Central memory CD4-positive, alpha-beta T cell (primary cell): ENCODE measurements at places on chromosomes 1 and 21.

DNA sequence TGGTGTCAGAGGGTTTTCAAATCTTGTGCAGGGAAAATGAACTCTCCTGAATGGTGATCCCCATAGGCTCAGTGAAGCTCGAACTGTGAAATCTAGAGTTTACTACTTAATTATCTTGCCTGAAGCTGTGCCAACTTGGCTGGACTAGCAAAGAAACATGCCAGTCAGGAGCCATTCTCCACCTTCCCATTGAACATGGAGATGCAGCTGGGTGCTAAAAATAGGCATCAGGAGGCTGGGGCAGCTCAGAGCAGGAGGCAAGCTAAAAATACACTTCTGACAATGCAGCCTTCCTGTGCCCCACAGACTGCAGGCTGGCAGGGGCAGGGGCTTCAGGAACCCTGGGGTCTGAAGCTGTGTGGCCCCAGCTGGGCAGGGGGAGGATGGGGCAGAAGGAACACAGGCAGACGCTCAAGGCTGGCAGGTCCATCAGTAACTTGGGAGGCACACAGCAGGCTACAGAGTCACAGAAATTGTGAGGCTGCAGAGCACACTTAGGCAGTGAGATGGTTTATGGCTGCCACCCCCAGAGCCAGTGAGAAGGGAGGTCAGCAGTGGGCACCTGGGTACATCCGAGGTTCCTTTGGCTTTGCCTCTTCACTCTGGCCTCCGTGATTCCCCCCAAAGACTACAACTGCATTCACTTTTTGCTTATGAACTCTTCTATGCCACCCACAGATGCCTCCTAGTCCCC, 155.4 kb upstream of the KCND3 start:
- no peak for DNase-seq

DNA sequence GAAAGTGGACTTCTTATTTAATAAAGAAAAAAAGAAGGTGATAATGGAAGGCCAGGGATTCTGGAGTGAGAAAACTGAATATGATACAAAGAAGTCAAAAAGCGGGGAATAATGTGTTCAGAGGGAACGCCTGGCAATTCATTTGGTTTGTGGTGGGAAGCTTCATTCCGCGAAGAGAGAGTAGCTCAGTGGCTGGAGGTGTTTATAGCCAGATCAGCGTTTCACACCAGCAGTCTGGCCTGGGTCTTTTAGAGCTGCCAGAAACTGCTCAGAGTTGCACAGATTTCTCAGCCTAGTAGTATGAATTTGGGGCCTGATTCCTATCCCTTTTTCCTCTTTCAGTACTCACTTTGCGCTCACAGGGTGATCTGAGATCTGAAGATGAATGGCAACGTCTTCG, 67.8 kb upstream of the IPO9 start:
- no peak for DNase-seq

- no peak for DNase-seq
Measured at GRCh38 chr21:15480160-15480559, 249.6 kb upstream of the USP25 start.

GRCh38 chr1:111334169-111334568, 43.5 kb downstream of the CHIA start:
- peak; percentile 55 for DNase-seq

DNA sequence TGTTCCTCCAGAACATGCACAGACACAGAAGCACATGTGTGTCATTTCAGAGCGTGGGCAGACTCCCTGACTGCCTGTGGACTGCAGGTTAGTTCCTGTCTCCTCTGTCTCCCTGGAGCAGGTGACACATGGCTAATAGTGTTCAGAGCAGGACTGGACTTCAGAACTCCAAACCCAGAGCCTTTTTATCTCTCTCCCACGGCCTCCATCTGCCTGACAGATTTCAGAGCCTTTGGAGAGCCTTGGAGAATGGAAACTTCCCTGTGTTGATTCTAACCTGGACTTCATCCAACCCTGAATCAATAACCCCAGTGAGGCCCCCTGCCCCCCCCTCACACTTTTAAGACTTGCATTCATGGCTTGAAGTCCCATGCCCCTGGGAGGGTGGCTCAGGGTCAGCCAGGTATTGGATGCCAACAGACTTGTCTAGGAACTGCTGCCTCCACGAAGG, 44.4 kb downstream of the C1orf198 start:
- DNase-seq = no peak

DNA sequence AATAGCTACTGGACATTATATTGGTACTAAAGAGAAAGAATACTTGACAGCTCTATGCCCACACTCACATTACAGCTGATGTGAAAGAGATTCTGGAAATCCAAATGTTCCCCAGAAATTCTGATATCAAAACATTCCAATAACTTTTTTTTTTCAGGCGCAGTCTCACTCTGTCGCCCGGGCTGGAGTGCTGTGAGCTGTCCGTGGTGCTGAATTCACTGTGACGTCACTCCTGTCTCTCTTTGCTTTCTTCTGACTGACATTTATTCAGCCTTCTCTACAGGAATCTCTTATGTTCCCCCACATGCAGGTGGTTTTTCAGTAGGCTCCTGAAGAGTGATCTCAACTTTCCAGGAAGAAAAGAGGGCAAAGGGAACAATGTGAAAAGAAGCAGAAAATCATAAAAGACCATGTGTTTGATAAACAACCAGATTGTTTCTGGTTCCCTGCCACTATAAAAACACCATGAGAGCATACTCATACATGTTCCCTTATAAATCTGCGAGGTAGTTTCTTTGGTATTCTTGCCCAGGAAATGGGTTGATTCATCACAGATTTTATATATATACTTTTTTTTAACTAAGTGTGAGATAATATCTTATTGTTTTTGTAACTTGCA, 6.2 kb downstream of the S100A7A start:
- peak; percentile 50 for DNase-seq

GRCh38 chr1:12019858-12020509, 686 bp downstream of the MIIP start:
- no peak for DNase-seq

GRCh38 chr1:62774971-62775595, 8.8 kb upstream of the ATG4C start:
- DNase-seq = no peak

GRCh38 chr21:41258617-41259016, 58.0 kb upstream of the FAM3B start:
- DNase-seq = no peak

- no peak for DNase-seq
Measured at GRCh38 chr1:64743954-64744491, 852 bp upstream of the RAVER2 start.

GRCh38 chr1:41370225-41370624, 9.0 kb downstream of the FOXO6 start:
- no peak for DNase-seq

DNA sequence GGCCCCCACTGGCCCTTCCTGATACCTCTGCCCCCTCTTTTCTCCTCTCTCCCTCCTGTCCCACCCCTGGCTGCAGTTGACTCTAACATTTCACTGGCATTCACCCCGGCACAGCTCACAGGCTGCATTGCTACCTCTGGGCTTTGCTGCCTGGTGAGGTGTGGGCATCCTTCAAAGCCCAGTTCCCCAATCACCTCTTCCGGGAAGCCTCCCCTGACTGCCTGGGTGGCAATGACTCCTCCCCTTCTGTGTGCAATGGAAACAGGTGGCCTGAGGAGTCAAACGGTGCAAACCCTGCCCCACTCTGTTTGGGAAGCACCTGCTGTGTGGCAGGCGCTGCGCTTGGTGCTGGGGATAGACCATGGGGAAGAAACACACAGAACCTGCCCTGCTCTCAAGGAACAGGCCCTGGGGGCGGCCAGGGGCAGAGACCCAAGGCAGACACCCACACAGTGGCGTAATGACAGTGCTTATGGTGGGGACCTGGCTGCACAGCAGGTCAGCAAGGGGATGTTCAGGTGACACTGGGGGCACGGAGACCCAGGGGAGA, 39.3 kb upstream of the POFUT2 start:
- no peak for DNase-seq

- no peak for DNase-seq
Measured at GRCh38 chr1:170732252-170732588, 68.3 kb downstream of the PRRX1 start.

DNA sequence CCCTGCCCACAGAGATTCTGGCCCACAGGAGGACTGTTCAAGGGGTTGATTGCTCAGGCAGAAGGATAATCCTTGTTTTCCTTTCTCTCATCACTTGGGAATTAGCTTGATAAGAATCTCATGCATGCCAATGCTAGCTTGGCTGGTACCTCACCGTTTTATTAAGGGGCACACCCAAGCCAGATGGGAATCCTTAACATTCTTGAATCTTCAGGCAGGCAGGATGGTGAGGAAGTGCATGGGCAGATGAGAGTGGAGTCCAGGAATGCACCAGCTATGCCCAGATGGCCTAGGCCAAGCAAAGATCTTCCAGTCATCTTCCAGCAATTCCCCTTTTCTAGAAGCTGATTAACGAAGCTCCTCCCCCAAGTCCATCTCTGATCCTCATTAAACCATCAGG, 4.1 kb upstream of the LCE7A start:
- DNase-seq = no peak

DNA sequence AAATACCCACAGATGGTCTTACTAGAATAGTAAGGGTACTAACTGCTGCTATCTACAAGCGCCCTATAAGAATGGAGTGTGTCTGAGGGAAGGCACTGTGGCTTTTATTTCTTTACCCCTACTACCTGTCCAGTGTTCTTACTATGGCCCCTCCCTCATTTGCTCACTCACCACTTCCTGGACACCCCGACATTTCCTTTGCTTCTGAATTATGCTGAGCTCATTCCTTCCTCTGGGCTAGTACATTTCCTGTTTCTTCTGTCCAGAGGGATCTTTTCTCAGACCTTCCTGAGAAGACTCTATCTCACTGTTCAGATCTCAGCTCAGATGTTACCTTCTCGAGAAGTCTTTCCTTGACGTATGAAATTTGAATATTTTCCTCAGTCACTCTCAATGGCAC, 192.1 kb upstream of the DAB1 start:
- DNase-seq = no peak

DNA sequence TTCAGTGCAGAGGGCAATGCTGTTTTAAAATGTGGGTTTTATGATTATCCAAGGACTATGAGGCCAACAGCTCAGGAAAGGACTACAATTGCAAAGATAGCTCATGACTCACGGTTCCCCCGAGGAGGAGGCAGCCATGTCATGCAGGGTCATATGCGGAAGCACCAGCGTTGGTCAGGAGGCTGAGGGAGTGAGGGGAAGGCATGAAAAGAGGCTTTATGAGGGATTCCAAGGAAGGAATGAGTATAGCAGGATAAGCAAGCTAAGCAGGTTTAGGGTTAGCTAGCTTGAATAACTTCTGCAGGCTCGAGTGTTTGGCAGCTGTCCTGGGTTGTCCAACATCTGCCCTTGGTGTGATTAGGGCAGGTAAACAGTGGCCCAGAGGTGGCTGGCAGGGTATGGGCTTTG, 495.1 kb downstream of the SETD4 start:
- DNase-seq = no peak

GRCh38 chr1:155073377-155074242, 5.0 kb upstream of the EFNA3 start:
- DNase-seq = no peak

DNA sequence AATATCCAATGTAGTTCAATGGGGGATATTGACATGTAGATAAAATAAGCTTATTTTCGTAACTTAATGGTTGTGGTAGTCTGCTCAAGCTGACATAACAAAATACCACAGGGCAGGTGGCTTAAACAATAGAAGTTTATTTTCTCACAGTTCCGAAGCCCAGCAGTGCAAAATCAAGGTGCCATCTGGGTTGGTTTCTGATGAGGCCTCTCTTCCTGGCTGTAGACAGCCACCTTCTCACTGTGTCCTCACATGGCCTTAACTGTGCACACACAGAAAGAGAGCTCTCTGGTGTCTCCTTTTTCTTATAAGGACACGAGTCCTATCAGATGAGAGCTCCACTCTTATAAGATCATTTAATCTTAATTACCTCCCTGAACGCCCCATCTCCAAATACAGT, 64.8 kb upstream of the IPO9 start:
- DNase-seq = no peak

- DNase-seq = peak; percentile 44
Measured at GRCh38 chr1:2554621-2555387, 1.4 kb upstream of the TNFRSF14 start.

DNA sequence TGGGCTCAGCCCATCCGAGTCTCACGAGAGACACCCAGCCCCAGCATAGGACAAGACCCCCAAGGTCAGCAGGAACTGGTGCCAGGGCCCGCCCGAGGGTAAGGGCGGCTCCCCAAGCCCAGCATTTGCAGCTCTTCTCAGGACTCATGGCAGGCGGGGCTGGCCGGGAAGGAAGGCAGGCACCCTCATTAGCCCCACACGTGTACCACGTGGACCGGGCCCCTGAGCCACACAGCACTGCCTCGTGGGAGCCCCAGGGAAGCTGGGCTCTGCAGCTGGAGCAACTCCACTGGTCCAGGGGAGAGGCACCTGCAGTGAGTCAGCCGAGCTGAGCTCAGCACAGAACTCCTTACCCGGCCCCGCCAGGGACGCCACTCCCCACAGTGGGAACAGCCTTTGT, 97.7 kb upstream of the IFFO2 start:
- DNase-seq = no peak

GRCh38 chr1:78787544-78787943, 137.9 kb downstream of the IFI44 start:
- no peak for DNase-seq

- no peak for DNase-seq
Measured at GRCh38 chr1:182366596-182366995, 25.0 kb downstream of the GLUL start.

DNA sequence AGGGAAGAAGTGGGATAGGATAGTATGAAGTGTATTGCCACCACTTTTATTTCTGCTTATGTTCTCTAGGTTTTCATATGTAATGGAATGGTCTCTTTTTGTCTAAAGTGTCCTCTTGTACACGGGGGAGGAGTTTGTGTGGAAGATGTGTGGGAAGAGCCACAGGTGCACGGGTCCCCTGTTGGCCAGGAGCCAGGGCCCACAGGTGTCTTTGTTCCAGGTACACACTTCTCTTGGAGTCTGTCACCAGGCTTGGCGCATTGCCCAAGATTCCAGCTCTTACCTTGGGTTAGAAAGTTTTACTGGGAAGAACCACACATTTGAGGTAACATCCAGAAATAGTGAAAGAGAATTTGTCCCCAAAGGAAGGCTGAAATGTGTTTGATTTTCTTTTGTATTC, 10.5 kb downstream of the TENT5C start:
- DNase-seq = no peak

DNA sequence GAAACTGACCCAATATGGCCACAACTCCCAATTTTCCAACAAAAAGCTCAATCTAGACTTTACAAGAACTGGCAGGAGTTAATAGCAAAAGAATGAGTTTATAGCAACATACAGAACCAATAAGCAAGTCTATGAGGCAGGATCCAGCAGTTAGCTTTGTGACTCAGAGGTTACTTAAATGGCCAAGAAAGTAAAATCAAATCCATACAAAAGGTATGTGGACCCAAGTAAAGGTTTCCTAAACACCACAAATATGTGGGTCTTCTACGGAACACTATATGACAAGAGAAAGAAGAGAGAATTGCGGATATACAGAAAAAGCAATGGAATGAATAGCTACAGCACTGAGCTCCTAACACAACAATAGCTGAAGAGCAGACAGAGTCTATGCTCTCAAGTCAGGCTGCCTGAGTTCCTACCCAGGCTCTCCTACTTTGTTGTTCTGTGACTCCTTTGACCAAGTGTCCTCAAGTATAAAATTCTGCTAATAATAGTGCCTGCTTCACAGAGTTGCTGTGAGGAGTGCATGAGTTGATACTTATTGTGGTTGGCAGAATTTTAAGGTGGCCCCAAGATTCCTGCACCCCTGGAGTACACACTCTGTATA, 204.3 kb downstream of the SMYD3 start:
- no peak for DNase-seq
